ENCODE measurements at places on chromosomes 12 and 14. TPM values are rescaled to one million over a fixed set of nuclear protein-coding genes. Genes with fewer than 3 reads are reported as not detected.

Gene A2M
- 172 TPM for polyA plus RNA-seq

Gene TMEM119
- polyA plus RNA-seq: 16.8 TPM

Gene OTOGL
- 0.59 TPM for polyA plus RNA-seq

Gene LRCOL1
- polyA plus RNA-seq: 2.6 TPM

Measured in renal cortex interstitium (tissue), 15 donors.